ENCODE measurements at places on chromosomes 2 and 18.

DNA sequence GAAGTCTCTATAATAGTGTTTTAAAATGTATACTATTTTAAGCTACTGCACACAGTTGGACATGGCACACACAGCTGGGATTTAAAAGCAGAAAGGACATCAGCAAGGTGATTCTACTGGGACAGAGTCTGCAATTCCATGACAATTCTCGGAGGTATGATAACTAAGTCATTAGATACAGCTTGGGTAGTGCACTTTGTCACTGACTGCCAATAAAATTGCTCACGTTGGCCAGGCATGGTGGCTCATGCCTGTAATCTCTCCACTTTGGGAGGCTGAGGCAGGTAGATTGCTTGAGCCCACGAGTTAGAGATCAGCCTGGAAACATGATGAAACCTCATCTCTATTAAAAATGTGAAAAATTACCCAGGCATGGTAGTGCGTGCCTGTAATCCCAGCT lies 134.1 kb upstream of the SATB2 start:
- no peak for DNase-seq

DNA sequence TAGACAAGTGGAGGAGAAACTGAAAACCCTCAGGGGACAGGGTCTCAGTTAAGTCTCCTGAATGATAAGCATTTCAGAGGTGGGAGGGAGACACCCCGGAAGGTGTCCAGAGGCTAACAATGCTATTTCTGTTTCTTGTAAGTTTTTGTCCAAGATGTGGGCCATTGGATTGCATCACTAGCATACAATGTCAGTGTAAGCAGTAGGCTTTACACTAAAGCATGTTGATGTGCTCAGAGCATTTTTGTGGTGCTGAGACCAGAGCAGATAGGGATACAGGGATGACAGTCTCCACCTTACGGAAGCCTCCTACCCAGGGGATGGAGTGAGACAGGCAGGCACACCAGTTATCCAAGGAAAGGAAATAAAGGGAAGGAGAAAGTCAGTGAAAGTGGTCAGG lies 2.2 kb upstream of the IL1R1 start:
- DNase-seq: no peak

- DNase-seq: no peak
These were observed 5.7 kb upstream of the TET3 start for GRCh38 chr2:73979021-73979420.

GRCh38 chr2:18271370-18272147 lies 288.9 kb downstream of the RDH14 start:
- no peak for DNase-seq

- no peak for DNase-seq
These were observed 492.6 kb upstream of the REG3G start for GRCh38 chr2:78532762-78533379.

DNA sequence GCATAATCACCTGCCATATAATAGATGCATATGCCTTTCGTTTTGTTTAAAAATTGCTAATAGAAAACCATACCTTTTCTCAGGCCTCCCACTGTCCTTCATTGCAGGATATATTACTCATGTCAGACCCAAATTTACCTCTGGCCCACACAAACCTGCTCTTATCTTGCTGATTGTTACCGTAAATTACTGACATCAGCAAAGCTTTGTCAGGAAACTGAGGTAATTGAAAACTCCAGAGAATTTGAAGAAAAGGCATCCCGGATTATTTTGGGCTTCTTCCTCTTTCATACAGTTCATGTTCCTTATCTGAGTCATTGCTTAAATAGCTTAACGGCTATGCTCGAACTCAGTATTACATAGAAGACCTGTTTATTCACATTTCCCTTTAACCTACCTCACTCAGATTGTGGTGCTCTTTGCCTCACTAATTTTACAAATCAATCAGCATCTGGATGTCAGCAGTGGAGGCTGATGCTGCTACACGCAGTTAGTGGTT lies 145.7 kb downstream of the ZEB2 start:
- no peak for DNase-seq

GRCh38 chr2:70133491-70134322 lies 46.4 kb downstream of the PCBP1 start:
- no peak for DNase-seq

DNA sequence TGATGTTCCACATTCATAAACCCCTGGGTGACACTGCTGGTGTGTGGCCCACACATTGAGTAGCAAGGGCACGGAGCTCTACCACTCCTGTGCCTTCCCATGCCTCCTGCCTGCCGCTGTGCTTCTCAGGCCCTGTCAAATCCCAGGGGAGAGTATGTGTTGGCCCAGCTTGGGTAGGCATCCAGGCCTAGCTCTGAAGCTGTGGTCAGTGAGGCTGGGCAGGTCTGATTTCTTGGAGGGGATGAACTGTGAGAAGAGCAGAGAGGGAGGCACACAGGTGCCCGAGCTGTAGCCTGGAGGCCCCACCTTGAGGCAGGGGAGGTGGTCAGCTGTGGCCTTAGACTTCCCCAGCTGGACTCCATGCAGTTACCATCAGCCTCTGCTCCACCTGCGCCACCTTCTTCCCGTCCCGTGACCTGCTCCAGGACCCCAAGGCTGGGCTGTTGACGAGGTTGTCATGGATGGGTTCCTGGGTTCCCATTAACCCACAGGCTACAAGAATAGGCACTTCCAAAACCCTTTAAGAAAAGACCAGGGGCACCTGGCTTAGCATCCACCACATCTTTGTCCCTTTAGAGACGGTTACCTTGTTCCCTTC lies 23.6 kb downstream of the MCFD2 start:
- no peak for DNase-seq

- no peak for DNase-seq
These were observed 30.6 kb downstream of the R3HDM1 start for GRCh38 chr2:135561925-135562324.

GRCh38 chr2:119231975-119232665 lies 8.5 kb downstream of the STEAP3 start:
- no peak for DNase-seq

DNA sequence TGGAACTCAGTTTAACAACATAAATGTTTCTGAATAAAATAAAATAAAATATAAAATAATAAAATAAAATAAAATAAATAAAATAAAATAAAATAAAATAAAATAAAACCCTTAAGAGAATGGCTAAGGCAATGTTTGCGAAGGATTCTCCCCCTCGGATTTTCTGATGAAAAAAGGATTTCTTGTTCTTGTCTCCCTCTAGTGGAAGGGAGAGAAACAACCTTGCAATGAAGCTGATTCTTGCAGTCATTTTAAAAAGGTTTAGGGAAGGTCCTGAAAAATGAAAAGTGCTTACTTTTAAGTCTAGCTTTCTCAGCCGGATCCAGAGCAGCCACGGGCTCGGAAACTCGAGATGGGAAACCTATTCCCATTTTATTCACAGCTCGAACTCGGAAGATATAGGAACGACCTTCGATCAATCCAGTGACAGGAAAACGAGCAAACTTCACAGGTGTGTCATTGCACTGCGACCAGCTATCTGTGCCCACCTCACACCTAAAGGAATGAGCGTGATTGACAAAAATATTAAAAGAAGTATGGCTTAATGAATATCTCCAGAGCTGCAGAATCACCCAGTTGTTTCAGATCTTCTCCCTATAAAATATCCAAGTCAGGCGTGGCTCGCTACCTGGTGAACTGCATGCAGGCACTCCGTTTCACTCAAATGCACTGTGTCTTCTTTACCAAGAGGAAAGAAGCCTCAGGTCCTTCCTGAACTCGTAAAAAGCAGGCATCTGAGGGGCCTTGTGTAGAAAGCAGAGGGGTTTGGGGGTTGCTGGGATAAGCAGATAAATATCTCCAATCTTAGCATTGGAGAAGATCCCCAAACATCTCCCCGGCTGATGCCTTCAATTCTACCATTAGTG lies 68.1 kb downstream of the MYOM1 start:
- DNase-seq: no peak

- no peak for DNase-seq
These were observed 277.0 kb downstream of the NEDD4L start for GRCh38 chr18:58320907-58321561.

- DNase-seq: no peak
These were observed 343.1 kb upstream of the MEX3C start for GRCh38 chr18:51540562-51540961.
